ENCODE measurements at places on chromosomes 7 and 10. TPM values are rescaled to one million over a fixed set of nuclear protein-coding genes. Genes with fewer than 3 reads are reported as not detected.

CLDN3 gene
- 3.0 TPM for total RNA-seq

CHAT gene
- total RNA-seq: not detected

LARP4B gene
- total RNA-seq: 41.3 TPM

EPDR1 gene
- total RNA-seq: 74.5 TPM

HMX2 gene
- total RNA-seq: not detected

SPDYE1 gene
- total RNA-seq: not detected

CDK1 gene
- 90.5 TPM for total RNA-seq

PDGFA gene
- 34.4 TPM for total RNA-seq

SFRP4 gene
- 3.7 TPM for total RNA-seq

PLAU gene
- 87.2 TPM for total RNA-seq

EGR2 gene
- total RNA-seq: 0.38 TPM

ELFN1 gene
- 0.30 TPM for total RNA-seq

SDK1 gene
- total RNA-seq: 0.50 TPM

FAM241B gene
- total RNA-seq: 13.3 TPM

ZNF853 gene
- 2.3 TPM for total RNA-seq

RAB19 gene
- not detected for total RNA-seq

ADO gene
- 18.0 TPM for total RNA-seq

CCDC7 gene
- total RNA-seq: 0.66 TPM

TSPAN14 gene
- 89.2 TPM for total RNA-seq

MCM7 gene
- 235 TPM for total RNA-seq

MINDY4 gene
- total RNA-seq: 2.4 TPM

OR13A1 gene
- total RNA-seq: not detected

DEPP1 gene
- total RNA-seq: 3.2 TPM

PON1 gene
- 0.79 TPM for total RNA-seq

MYL10 gene
- total RNA-seq: not detected

WIPF3 gene
- 0.62 TPM for total RNA-seq

MKRN1 gene
- 64.8 TPM for total RNA-seq

HOXA4 gene
- 1.6 TPM for total RNA-seq

ITIH2 gene
- 0.26 TPM for total RNA-seq

EBF3 gene
- total RNA-seq: 0.20 TPM

ITGB8 gene
- 0.73 TPM for total RNA-seq

PIK3AP1 gene
- 0.84 TPM for total RNA-seq

TBC1D12 gene
- total RNA-seq: 5.9 TPM

TACR2 gene
- 0.06 TPM for total RNA-seq

CALHM3 gene
- 0.22 TPM for total RNA-seq

TMEM139 gene
- 0.91 TPM for total RNA-seq

NRCAM gene
- total RNA-seq: 135 TPM

CALML3 gene
- total RNA-seq: not detected

SFTPA1 gene
- not detected for total RNA-seq

CHST3 gene
- total RNA-seq: 50.5 TPM

ADAM12 gene
- total RNA-seq: 4.9 TPM

SLC25A28 gene
- total RNA-seq: 23.6 TPM

Measured in A549 treated with dexamethasone at 1 μM for 4 hours (cell line).